Dermis blood vessel endothelial cell (primary cell): ENCODE measurements at places on chromosomes 5 and 9.

DNA sequence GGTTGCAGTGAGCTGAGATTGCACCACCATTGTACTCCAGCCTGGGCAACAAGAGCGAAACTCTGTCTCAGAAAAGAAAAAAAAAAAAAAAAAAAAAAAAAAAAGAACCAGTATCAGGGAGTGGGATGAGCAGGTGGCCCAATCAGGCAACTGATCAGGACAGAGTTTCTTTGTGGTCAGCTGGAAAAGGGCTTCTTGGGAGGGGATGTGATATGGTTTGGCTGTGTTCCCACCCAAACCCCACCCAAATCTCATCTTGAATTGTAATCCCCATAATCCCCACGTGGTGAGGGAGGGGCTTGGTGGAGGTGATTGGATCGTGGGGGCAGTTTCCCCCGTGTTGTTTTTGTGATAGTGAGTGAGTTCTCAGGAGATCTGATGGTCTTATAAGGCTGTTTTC, 4.7 kb upstream of the GCNT1 start:
- DNase-seq = no peak

DNA sequence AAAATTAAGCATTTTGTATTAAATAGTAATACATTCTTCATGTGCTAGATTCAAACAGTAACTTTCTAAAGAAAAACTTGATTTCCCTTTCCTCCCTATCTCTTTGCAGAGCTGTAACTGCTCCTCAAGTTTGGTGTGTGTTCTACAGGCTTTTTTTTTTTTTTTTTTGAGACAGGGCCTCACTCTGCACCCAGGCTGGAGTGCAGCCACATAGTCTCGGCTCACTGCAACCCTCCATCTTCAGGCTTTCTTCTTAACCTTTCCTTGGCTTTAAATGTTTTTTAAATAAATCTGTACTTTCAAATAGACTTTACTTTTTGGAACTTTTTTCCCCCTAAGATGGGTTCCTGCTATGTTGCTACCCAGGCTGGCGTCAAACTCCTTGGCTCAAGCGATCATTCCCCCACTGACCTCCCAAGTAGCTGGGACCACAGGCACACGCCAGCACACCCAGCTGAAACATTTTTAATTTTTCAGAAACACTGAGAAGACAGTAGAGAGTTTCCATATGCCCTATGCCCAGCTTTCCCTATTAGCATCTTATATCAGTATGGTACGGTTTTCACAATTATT, 9.1 kb downstream of the NDFIP1 start:
- DNase-seq = no peak

GRCh38 chr9:89586311-89586710, 18.5 kb upstream of the GADD45G start:
- DNase-seq = no peak

DNA sequence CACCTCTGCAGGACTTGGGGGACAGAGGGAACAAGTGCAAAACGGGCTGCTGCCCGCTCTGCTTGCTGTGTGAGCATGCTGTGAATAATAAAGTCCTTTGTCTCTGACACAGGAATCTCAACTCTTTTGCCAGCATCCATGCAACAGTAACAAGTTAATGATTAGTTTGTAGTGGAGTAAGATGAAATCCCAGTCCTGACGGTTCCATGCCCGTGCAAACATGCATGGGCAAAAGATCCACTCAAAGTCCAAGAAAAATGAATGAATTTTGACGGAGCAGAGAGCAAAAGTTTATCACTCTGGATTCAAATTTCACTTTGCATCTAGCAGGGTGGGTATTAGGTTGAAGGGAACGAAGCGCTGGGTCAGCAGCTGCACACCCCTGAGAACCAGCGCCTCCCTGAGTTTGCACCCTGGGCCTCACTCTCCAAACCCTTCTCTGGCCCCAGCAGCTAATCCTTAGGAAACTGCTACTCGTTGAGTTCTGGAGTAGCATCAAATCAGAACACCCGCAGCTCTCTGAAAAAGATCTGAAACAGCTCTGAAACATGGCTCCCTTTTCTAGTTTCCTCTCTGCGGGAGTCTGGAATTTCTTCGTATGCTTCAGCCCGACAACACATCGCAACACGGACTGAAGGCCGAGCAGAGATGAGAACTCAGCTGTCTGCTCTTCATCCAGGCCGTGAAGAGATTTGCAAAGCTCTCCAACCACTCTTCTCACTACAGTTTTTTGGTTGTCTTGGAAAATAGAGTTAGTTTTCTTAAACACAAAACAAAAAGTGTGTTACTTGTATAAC, 45.6 kb upstream of the RUFY1 start:
- no peak for DNase-seq

GRCh38 chr5:154723740-154724505, 31.3 kb upstream of the LARP1 start:
- DNase-seq = no peak

- DNase-seq = no peak
Observed at GRCh38 chr5:173235499-173236394, 741 bp upstream of the NKX2-5 start.

- no peak for DNase-seq
Observed at GRCh38 chr9:72299017-72299603, 65.9 kb downstream of the ZFAND5 start.

- DNase-seq = no peak
Observed at GRCh38 chr5:147983742-147984141, 77.4 kb upstream of the C5orf46 start.

DNA sequence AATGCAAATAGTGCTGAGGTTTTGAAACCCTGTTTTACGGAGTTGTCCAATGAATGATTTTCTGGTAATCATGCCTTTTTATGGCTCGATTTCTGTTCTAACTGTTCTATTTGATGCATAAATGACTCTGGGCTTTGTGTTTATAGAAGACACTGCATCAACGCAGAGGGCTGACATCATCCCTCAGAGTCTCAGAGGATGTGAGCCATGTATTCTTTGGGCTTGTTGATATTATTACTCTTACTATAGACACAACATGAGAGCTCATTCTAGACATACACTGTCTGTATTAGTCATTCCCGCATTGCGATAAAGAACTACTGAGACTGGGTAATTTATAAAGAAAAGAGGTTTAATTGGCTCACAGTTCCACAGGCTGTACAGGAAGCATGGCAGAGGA, 31.6 kb downstream of the CDH6 start:
- no peak for DNase-seq

DNA sequence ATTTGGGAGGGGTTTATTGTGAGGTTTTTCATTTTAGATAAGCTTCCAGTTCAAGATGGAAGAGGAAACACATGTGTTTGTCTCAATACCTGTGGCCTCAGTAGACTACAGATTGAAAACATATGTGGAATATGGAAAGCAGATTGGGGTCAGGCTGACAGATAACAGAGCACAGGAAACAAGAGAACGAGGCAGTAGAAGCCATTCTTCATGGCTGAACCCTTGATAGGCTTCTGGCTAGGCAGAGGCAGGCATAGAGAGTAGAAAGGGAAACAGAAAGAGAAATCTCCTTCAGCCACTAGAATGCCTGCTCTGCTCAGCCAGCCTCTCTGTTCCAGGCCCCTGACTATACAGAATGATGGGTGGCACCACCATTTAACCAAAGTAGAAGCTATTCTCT, 152.5 kb downstream of the MUSK start:
- no peak for DNase-seq

GRCh38 chr5:132238901-132239500, 11.3 kb upstream of the P4HA2 start:
- no peak for DNase-seq
